Neural crest cell (in vitro differentiated cells): ENCODE measurements at places on chromosomes 16 and 17. TPM values are rescaled to one million over a fixed set of nuclear protein-coding genes. Genes with fewer than 3 reads are reported as not detected.

SPNS2 gene
- total RNA-seq, result 3.8 and 4.3 TPM in 2 replicates

RASD1 gene
- 8.0 and 8.3 TPM in 2 replicates for total RNA-seq

CNGB1 gene
- total RNA-seq, result 0.21 and 0.57 TPM in 2 replicates

SLC47A1 gene
- total RNA-seq, result 4.1 and 4.3 TPM in 2 replicates

KIF18B gene
- 87.3 and 93.1 TPM in 2 replicates for total RNA-seq

DNA sequence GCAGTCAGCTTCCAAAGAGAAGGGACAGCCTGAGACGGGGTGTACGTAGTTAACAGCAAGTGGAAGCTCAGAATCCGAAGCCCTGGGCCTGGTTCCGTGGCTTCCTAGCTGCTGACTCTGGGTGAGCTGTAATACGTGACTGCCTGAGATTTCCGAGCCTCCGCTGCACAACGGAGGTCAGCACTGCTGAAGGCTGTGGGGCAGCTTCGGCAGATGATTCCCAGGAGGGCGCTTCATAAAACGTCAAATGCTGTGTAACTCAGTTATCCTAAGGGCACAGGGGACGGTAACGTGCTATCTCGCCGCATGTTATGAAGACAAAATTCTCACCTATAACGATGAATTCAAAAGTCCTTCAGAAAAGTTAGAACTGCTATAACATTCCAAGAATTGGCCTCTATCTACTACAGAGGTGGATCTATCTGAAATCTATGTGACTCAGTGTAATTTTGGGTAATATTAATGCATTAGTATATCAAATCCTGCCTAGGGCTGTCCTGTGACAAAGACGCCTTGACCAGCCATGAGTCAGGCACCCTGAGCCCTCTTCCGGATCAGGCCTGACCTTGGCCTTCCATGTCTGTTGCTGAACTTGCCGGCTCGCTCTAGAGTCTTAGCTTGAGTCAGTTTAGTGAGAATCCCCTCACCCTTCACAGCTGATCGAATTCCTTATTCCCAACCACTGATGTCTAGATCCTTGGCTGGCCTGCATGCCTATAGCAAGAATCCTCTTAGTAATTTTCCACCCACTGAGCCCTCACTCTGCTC, 43.5 kb downstream of the MARF1 start:
- no peak for DNase-seq
- no peaks in the 10 kb centered on the region for H3K27me3 ChIP-seq
- no peaks in the 10 kb centered on the region for H3K4me1 ChIP-seq
- no peak overlapping the region for H3K4me3 ChIP-seq
- peaks cover 35% of the 10 kb centered on the region for H3K36me3 ChIP-seq

DNA sequence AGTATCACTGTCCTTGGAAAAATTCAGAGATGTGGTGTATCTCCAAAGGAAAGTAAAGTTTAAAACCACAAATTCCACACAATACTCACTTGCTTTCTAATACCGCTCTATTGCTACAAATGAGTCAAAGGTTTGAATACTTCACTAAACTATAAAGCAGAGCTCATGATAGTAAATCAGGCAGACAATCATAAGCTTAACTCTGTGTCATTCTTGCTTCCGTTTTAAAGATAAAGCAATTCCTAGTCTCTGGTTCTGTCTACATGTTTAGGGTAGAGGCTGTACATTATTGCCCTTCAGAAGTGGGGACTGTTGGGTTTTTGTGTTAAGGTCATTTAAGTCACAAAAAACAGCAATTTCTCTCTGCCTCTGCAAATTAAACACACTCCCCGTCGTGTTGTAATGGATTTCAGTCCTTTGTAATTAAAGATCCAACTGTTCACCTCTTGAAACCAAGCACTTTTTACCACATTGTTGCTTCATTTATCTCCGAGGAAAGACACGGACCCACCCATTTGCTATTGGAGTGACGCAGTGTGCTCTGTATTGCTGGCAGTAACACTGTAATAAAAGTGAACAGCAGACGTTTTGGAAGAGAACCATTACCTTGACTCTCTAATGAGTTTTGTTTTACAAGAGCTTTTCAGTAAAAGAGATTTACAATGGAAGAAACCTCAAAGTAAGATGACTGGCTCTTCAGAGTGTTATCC, 83.1 kb upstream of the CNTNAP4 start:
- H3K36me3 ChIP-seq, result no peaks in the 10 kb centered on the region
- H3K4me3 ChIP-seq, result no peak overlapping the region
- H3K27ac ChIP-seq, result no peak overlapping the region
- no peak for DNase-seq

DNA sequence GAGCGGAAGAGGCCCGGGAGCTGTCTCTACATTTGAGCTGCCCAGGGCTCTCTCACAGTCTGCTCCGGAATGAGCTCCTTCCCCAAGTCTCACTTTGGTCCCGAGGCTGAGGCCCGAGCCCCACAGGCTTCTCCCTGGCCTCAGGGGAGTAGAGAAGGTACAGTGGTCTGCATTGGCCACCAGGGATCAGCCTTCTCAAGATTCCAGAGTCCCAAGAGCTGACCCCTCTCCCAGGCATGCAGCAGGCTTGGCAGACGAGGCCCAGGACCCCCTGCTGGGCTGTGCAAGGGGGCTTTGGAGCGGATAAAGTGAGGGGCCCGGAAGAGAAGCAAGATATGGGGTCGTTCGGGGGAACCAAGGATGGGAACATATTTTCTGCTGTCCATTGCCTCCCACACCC, 3.1 kb downstream of the PRSS27 start:
- H3K4me1 ChIP-seq, result no peaks in the 10 kb centered on the region
- DNase-seq, result no peak
- H3K4me3 ChIP-seq, result no peak overlapping the region

DNA sequence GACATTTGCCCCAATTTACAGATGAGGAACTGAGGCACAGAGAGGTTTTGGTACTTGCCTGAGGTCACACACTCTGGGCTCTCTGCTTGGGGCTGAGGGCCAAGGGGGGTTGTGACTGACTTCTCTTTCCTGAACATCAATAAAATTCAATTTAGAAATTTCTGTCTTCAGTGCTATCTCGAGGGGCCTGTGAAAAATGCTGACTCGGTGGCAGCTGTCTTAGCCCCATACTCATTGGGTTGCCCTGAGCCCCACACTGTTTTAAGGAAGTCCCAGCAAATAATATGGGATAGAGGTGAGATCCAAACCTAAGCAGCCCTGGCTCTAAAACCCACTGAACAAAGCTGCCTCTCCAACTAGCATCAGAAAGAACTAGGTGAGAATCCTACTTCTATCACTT, 7.0 kb upstream of the BRCA1 start:
- no peak overlapping the region for H3K4me3 ChIP-seq
- no peak for DNase-seq
- H3K27ac ChIP-seq, result no peak overlapping the region

- H3K36me3 ChIP-seq, result no peaks in the 10 kb centered on the region
- H3K27me3 ChIP-seq, result no peaks in the 10 kb centered on the region
- H3K4me3 ChIP-seq, result no peak overlapping the region
- DNase-seq, result no peak
- H3K4me1 ChIP-seq, result peaks cover 8% of the 10 kb centered on the region
Measured at GRCh38 chr17:71402007-71402406, 718.8 kb upstream of the SOX9 start.

- no peak for DNase-seq
- H3K4me1 ChIP-seq, result peaks cover 19% of the 10 kb centered on the region
- no peaks in the 10 kb centered on the region for H3K36me3 ChIP-seq
- no peak overlapping the region for H3K4me3 ChIP-seq
- H3K27ac ChIP-seq, result no peak overlapping the region
- no peaks in the 10 kb centered on the region for H3K27me3 ChIP-seq
Measured at GRCh38 chr16:81946206-81946605, 65.1 kb downstream of the SDR42E1 start.

- no peak for DNase-seq
- no peak overlapping the region for H3K27ac ChIP-seq
- H3K27me3 ChIP-seq, result peaks cover 7% of the 10 kb centered on the region
- H3K36me3 ChIP-seq, result no peaks in the 10 kb centered on the region
- no peak overlapping the region for H3K4me3 ChIP-seq
Measured at GRCh38 chr16:68470461-68471150, 22.3 kb upstream of the SMPD3 start.
